Stimulated activated CD8-positive, alpha-beta memory T cell treated with anti-CD3 and anti-CD28 coated beads, Interleukin-2, amount 100 ng/mL, for 1 hour (primary cell): ENCODE measurements at places on chromosomes 2 and 18.

GRCh38 chr18:44067186-44067585, 613.5 kb upstream of the SETBP1 start:
- no peak for DNase-seq

DNA sequence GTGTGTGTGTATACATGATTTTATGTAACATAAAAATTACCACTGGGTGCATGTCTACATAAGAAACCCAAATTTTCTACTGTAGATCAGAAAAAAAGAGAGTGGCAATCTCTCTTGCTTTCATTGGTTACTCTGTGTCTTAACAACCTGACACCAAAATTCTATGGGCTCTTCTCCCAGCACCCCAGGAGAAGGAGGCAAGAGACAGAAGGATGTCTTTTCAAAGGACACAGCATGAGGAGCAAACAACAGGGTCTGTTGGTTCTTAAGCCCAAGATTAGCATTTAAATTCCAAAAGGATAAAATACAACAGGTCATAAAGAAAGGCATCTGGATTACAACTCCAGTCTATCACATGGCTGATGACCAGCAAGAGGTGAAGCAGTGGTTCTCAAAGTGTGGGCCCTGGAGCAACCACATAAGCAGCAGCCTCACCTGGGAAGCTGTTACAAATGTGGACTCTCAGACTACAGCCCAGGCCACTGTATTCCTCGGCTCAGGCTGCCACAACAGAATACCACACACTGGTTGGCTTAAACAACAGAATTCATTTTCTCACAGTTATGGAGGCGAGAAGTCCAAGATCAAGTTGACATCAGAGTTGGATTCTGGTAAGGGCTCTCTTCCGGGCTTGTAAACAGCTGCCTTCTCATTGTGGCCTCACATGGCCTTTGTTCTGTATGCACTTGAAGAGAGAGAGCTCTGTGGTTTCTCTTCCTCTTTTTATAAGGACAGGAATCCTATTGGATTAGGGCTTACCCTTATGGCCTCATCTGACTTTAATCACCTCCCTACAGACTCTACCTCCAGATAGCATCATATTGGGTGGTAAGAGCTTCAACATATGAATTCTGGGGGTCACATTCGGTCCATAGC, 79.8 kb upstream of the RNF152 start:
- DNase-seq, result no peak

GRCh38 chr2:27591745-27592144, 8.9 kb downstream of the ZNF512 start:
- DNase-seq, result no peak

- no peak for DNase-seq
Observed at GRCh38 chr2:219249203-219249980, 3.7 kb upstream of the TUBA4B start.
